Activated CD4-positive, CD25-positive, alpha-beta regulatory T cell (primary cell): ENCODE measurements at places on chromosomes 13 and 19.
A peak's percentile ranks its signal among the peaks of the same experiment; 100 is the strongest.

GRCh38 chr13:99374994-99375737 is 68.0 kb upstream of the GPR183 start:
- no peak for DNase-seq

GRCh38 chr13:37109051-37109678 is 3.7 kb upstream of the CSNK1A1L start:
- DNase-seq, result no peak

GRCh38 chr19:31497709-31498108 is 148.5 kb upstream of the TSHZ3 start:
- no peak for DNase-seq

GRCh38 chr19:13155472-13156359 is 5.5 kb downstream of the IER2 start:
- DNase-seq, result no peak

DNA sequence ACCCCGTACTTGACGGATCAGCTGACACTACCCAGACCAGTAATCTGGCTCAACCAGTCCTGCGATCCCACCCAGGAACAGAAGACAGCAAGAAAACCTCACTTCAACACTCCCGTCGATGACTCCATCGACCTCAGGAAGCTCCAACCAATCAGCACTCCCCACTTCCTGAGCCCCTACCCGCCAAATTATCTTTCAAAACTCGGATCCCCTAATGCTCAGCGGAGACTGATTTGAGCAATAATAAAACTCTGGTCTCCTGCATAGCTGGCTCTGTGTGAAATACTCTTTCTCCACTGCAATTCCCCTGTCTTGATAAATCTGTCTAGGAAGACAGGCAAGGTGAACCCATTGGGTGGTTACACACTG is 1.2 kb downstream of the LSM4 start:
- DNase-seq, result no peak

- no peak for DNase-seq
These were observed 69.8 kb downstream of the KDM4B start for GRCh38 chr19:5038631-5039271.

- peak; percentile 6 for DNase-seq
These were observed 57.3 kb downstream of the MBD3L2B start for GRCh38 chr19:6963937-6964336.

DNA sequence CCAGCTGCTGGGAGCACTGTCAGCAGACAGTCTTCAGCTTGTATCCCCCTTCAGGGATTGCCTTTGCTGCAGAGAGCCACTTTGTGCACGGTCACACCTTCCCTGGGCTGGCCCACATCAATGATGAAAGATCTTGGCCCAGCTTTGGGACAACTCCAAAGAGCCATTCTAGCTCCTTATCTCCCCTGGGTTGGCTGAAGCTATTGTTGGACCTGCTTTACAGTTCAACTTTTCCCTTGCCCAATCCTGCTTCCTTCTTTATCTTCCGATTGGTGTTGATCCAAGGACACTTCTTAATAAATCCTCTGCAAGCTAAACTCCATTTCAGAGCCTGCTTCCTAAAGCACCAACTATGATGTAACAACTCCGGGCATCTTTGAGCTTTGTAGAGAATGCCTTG is 466.4 kb downstream of the KLF12 start:
- no peak for DNase-seq

- DNase-seq, result no peak
These were observed 122.4 kb downstream of the TRPC4 start for GRCh38 chr13:37747071-37747612.

DNA sequence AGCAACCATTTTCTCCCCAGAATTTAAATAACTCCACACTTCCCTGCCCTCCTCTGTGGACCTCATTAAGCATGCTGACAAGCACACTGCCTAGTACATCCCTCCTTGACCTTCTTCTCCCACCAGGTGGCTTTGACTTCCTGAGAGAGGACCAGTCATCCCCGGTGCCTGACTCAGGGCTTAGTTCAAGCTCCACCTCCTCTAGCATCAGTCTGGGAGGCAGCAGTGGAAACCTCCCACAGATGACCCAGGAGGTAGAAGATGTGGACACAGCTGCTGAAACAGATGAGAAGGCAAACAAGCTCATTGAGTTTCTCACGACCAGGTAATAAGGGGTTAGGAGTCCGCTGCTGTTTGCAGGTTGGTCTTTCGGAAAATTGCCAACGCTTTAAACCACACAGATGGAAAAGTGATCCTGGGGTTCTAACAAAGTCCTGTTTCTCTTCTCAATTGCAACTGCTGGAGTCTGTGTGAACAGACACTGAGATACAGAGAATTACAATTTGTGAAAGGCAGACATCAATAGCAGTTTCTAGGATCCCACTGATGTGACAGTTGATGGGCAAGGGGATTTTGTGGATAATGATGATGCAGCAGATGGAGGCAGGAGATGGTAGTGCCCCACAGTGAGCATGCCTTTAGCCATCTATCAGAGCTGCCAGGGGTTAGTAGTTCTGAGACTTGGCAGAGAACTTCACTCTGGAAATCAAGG is 86.7 kb downstream of the ZAR1L start:
- DNase-seq, result no peak

GRCh38 chr19:55585658-55586339 is 5.2 kb upstream of the ZNF579 start:
- no peak for DNase-seq

DNA sequence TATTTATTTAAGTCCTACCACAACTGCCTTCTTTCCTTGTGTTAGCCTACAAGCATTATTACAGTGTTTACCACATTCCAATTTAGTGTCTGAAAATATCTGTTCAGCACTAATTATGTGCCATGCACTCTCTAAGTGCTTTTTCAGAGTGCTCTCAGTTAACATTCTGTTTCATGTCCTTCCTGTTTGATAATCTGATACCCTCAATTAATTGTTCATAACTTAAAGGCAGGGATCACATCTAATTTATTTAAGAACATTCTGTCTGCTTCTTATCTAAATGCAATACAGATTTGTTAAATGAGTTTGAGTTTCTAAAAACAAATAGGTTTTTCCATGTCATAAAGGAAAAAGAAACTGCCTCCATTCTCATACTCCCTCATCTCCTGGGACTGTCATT is 649.6 kb upstream of the ATXN8OS start:
- no peak for DNase-seq

DNA sequence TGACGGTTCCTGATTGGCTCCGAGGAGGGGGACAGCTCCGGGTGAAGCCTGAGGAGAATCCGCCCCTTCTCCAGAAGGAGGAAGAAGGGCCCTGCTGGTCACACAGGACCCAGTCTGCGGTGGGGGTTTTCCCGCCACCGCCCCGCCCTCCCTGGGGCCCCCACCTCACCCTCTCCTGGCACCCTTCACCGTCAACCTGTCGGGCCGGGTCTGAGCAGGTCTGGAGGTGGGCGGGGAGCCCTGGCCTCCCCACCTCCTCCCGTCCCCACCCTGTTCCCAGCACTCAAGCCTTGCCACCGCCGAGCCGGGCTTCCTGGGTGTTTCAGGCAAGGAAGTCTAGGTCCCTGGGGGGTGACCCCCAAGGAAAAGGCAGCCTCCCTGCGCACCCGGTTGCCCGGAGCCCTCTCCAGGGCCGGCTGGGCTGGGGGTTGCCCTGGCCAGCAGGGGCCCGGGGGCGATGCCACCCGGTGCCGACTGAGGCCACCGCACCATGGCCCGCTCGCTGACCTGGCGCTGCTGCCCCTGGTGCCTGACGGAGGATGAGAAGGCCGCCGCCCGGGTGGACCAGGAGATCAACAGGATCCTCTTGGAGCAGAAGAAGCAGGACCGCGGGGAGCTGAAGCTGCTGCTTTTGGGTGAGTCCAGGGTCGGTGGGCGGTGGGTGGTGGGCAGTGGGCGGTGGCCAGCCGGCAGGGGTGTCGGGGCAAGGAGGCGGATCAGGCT is at the start of gene GNA15:
Gene GNA15 (plus strand): TSS at position 73 of the 723 bp plus-strand sequence. CDS start 418 bp downstream, at position 491.
- no peak for DNase-seq
